Activated T-cell treated with anti-CD3 and anti-CD28 coated beads, Interleukin-2, amount 50 U/mL, for 4 hours (primary cell): ENCODE measurements at places on chromosomes 4 and X. TPM values are rescaled to one million over a fixed set of nuclear protein-coding genes. Genes with fewer than 3 reads are reported as not detected.
A peak's percentile ranks its signal among the peaks of the same experiment; 100 is the strongest.

The RBMXL3 gene
- not detected for total RNA-seq

The OTUD6A gene
- not detected for total RNA-seq

The COPS4 gene
- 40.7 TPM for total RNA-seq

The PCYT1B gene
- total RNA-seq, result not detected

The EGFL6 gene
- total RNA-seq, result 0.30 TPM

The ARMCX6 gene
- 53.1 TPM for total RNA-seq

DNA sequence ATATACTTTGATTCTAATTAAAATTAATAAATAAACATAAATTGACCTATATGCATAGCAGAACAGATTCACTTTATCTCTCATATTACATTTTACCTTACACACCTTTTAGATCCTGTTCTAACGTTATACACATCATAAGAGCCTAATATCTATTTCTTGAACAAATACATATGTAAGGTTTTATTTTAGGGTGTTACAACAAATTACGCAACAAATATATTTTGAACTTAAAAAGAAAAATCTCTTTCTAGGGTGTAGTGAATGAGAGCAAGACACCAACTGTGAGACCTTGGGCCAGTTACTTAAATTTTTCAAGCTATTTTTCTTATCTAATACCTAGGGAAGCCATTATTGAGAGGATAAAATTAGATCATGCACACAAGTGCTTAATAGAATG is 191.2 kb downstream of the CFAP299 start:
- no peak for DNase-seq

GRCh38 chrX:134338527-134338926 is 101.5 kb downstream of the CCDC160 start:
- no peak for DNase-seq

DNA sequence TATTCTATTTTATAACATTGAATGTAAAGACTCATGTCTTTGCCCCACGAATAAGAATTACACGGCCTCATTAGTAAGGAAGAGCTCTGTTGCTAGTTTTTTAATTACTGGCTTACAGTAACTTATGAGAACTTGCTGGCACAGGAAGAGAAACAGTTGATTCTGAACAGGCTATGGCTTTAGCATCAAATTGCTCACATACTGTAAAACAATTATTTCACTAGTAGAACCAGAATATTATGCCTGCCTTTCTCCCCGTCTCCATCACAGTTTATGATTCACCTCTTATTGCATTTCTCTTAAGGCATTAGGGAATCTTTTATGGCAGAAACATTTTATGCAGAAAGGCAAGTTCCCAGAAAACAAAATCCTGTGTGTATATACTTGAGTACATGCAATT is 126.1 kb downstream of the SPRY1 start:
- no peak for DNase-seq

DNA sequence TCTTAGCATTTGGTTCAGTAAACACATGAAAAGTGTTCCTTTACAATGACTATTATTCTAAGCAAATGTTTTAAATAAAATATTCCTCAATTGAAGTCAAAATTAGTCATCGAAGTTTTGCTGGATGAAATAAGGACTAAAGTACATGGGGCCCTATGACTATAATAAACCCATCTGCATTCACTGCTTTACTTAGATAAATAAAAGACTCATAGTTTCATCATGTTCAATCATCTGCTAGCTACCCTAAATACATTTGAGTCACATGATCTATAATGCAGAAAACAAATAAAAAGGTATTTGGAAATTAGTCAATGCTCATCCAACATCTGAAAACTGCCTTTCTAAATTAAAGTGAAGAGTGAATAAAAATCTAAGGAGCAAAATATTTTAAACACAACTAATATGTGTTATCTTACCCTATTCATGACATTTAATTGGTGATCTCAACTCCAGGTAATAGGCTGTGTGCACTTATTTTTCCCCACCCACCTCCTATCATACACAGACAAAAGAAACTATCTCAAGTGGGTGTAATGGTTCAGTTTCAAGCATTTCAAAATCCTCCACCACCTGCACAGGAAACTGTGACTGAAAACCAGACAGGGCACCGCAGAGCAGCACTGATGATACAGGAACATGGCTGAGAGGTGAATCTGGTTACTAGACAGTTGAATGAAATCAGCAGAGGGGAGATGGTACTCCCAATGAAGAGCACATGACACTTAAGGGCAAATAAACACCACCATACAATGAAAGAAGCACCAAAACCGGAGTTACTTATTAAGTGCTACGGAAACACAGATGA is 78.6 kb downstream of the CAMK2D start:
- peak; percentile 60 for DNase-seq

DNA sequence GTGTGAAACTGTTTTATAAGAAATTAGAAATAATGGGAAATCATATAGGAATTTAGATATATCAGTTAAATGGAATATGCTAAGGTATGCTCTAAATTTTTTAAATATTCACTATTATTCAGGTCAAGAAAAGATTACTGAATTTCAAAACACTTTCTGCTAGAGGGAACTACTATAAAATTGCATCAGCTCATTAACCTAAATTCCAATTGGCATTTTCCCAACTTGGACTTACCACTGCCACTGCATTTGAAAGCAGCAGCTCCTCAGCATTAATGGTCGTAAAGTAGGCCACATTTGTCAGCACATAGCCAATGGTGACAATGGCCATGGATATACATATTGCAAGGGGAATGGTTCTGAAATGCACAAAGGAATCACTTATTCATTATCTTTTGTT is 57.3 kb downstream of the SLC7A11 start:
- DNase-seq, result no peak

GRCh38 chr4:114282937-114283336 is 303.5 kb upstream of the ARSJ start:
- DNase-seq, result no peak

GRCh38 chr4:33470805-33471204 is 2750.6 kb downstream of the PCDH7 start:
- no peak for DNase-seq

DNA sequence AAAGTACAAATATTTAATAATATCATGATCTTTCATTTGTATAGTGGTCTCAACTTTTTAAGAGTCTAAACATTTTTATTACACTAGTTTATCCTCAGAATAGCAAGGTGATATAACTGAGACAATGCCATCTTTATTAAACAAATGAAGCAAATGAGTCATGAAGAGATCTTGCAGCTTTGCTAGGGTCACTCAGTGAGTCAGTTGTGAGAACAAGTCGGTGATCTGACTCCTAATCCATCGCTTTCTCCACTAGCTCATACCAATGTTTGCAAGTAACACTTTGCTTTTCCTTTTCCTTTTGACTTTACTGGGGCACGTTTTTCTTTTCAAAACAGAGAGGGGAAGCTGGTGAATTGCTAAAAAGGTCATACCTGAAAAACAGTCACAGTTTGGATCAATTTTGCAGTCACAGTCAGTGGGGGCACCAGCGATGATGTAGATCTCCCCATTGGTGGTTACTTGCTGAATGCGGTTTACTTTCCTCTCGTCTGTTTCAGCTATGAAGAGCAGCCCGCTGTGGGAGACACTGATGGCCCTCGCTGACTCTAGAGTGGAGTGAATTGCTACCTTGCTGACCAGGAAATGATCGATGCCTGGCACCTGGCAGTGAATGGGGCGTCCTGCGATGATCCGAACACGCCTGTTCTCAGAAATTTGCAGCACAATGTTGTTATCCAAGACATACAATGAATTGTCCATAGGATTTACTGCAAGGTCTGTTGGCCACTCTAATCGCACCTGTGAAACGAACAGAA is 75.7 kb downstream of the SH2D1A start:
- DNase-seq, result no peak

- no peak for DNase-seq
Measured at GRCh38 chr4:14379183-14379582, 623.1 kb upstream of the CPEB2 start.

DNA sequence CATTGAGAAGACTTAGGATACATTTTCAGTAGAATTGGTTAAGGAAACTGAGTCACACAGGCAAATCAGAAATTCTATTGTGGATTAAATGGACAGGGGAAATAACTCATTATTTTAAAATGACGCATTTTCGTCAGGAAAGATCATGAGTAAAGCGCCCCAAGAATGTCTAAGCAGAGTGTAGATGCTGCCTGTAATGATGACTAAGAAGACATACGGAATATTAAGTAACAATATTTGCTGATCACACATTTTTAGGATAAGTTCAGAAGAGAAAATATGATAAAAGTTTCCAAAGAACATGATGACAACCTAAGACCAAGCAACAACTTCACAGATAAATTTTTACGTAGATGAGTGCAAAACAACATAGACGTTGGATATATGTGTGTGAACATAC is 596.3 kb upstream of the TENM3 start:
- no peak for DNase-seq

DNA sequence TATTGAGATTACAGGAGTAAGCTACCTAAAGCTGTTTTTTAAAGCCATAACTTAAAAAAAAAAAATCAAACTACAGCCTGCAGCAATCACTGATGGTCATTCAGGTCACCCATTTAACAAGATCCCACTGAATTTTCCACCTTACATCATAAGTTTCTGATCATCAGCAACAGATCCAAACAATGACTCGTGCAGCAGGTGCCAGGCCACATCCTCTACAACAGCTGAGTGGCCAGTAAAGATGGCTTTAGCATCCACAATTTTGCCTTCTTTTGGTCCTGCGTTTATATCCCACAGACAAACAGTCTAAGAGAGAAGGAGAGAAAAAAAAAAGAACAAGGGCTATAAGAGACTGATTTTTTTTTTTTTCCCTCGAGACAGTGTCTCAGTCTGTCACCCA is 16.6 kb downstream of the RBBP7 start:
- DNase-seq, result no peak

DNA sequence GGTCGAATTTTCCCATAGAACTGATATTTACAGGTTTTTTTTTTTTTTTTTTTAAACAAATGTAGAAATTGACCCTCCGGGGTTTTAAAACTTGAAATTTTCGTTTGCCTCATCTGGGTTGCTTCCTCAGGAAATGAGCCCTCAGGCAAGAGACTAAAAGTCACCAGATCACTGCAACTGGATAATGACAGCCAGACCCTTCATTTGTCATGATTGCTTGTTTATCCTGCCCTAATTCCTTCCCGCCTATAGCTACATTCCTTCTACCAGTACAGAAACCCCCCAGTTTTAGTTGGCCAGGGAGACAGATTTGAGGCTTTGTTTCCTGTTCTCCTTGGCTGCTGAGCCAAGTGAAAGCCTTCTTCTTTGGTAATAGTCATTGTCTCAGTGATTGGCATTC is 44.0 kb upstream of the IGFBP7 start:
- DNase-seq, result no peak

- no peak for DNase-seq
Measured at GRCh38 chr4:6749340-6750171, 33.0 kb upstream of the KIAA0232 start.

- DNase-seq, result no peak
Measured at GRCh38 chr4:42658261-42658660, 1.4 kb upstream of the ATP8A1 start.

DNA sequence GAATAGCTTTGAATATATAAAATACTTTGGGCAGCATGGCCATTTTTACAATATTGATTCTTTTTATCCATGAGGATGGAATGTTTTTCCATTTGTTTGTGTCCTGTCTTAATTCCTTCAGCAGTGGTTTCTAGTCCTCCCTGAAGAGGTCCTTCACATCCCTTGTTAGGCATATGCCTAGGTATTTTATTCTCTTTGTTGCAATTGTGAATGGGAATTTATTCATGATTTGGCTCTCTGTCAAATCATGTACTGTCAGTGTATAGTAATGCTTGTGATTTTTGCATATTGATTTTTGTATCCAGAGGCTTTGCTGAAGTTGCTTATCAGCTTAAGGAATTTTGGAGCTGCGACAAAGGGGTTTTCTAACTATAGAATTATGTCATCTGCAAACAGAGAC is 18.5 kb downstream of the UGT2B15 start:
- no peak for DNase-seq

- DNase-seq, result peak; percentile 43
Measured at GRCh38 chr4:81724925-81725329, 253.2 kb upstream of the RASGEF1B start.

DNA sequence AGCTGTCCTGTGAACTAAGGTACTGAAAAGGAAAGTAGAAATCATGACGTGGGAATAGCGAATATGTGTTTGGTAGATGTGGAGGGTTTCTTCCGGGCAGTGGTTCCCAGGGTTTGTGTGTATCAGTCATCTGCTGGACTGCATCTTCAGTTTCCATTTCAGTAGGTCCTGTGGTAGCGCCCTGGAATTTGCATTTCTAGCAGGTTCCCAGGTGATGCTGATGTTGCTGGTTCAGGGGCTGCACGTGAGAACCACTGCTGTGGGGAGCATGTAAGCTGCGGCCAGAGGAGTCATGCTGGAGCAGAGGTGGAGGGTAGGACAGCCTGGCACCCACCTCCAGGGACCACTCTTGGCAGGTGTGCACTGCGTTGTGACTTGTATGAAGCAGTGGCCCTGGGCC is 47.1 kb downstream of the ARHGAP10 start:
- no peak for DNase-seq

DNA sequence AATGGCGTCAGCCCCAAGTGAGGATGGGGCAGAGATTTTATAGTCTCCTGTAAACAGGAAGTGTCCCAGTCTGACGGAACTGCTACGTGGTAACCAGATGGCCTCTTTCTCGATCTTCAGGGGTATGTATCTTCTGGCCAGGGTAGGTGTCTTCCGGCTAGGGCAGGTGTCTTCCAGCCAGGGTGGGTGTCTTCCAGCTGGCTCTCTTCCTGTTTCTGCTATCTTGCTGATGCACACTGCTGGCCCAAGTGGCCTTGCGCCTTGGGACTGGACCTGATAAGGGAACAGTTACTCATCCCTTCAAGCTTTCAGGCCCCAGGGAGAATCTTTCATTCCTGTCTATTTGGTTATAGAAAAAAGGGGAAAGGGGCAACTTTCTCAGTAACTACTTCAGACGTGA is 178.7 kb upstream of the MAGEE2 start:
- no peak for DNase-seq

DNA sequence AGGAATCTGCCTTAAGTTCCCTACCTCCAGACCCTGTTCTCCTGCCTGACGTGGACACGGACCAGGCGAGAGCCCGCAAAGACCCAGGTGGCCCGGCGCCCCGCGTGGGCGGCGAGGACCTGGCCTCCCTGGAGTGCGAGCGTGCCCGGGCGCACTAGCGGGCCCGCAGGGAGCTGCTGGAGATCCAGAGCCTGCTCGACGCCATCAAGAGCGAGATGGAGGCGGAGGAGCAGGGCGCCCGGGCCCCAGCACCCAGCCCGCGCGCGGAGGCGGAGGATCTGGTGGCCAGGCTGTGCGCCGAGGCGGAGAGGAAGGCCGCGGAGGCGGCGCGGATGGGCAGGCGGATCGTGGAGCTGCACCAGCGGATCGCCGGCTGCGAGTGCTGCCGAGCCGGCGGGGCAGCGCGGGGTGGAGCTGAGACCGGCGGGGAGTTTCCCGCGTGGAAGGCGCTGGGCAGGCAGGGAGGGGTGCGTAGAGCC is 18.2 kb downstream of the MRFAP1 start:
- DNase-seq, result peak; percentile 53

DNA sequence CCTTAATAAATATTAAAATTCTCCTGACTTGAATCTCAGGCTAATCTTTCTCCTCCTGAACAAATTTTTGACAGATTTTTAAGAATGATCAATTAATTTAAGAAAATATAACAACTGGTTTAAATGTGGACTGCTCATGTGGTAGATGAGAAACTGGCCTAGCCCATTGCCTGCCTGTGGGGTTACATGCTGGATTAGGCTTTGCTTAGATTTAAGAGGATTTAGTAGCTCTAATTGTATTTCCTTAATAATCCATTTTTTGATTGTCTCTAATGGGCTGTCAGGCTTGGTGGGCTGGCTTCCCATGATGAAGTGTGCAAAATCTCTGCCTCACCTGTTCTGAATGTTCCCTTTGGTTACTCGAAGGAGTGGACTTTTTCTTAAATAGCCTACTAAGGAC is 27.8 kb upstream of the LIMCH1 start:
- DNase-seq, result no peak
